ENCODE measurements at places on chromosomes 1 and 21. TPM values are rescaled to one million over a fixed set of nuclear protein-coding genes. Genes with fewer than 3 reads are reported as not detected.

Gene OR6N1
- not detected for total RNA-seq

Gene PAQR7
- total RNA-seq: 8.2 TPM

Gene MAST2
- total RNA-seq: 51.0 TPM

Gene MFN2
- total RNA-seq: 85.8 TPM

Gene PCNT
- total RNA-seq: 37.7 TPM

Gene CCDC190
- not detected for total RNA-seq

Gene C8A
- total RNA-seq: not detected

Gene OR10J1
- not detected for total RNA-seq

Gene ICOSLG
- 0.96 TPM for total RNA-seq

Gene LRRC71
- total RNA-seq: not detected

Gene FHAD1
- total RNA-seq: 0.52 TPM

Gene RABGGTB
- 142 TPM for total RNA-seq

Gene GPX7
- total RNA-seq: 42.6 TPM

Gene KCNE2
- total RNA-seq: not detected

Gene TNFRSF18
- not detected for total RNA-seq

Gene OR10Z1
- total RNA-seq: not detected
